Stimulated activated CD8-positive, alpha-beta memory T cell treated with anti-CD3 and anti-CD28 coated beads, Interleukin-4, amount 100 ng/mL, for 1 hour (primary cell): ENCODE measurements at places on chromosomes 6 and 20.
A peak's percentile ranks its signal among the peaks of the same experiment; 100 is the strongest.

GRCh38 chr6:89564752-89565427 lies 73.7 kb downstream of the LYRM2 start:
- no peak for DNase-seq

GRCh38 chr6:159043947-159044346 lies 844 bp downstream of the TAGAP start:
- no peak for DNase-seq

DNA sequence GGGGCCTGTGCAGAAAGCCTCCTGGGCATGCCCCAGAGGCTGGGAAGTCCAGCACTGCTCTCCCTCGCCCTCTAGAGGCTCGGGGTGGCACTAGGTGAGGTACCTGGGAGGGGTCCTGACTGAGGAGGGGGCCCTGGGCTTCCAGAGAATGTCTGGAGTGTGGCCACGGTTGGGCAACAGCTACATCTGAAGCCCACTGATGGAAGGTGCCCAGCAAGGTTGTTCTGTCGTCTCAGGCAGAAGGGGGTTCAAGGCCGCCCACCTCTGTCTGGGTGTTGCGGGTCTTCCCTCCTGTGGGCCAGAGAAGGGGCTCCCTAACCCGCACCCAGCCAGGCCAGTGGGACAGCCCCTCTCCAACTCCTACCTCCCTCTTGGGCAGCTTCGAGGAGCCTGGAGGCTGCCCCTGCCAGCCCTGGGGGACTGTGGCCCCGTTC lies 11.4 kb upstream of the VEGFA start:
- DNase-seq = no peak

DNA sequence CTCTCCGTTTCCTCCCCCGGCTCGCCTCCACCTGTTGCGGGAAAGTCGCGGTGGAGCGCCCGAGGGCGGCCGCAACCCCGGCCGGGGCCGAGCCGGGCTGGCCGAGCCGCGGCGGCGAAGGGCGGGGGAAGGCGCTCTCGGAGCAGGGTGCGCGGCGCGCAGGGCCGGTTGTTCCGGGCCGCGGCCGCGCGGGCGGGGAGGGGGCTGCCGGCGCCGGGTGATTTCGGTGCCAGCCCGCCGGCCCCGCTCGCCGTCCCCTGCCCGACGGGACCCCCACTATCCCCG lies 235 bp downstream of the MAP7 start:
- no peak for DNase-seq

GRCh38 chr20:444862-445426 lies 17.4 kb downstream of the TBC1D20 start:
- no peak for DNase-seq

DNA sequence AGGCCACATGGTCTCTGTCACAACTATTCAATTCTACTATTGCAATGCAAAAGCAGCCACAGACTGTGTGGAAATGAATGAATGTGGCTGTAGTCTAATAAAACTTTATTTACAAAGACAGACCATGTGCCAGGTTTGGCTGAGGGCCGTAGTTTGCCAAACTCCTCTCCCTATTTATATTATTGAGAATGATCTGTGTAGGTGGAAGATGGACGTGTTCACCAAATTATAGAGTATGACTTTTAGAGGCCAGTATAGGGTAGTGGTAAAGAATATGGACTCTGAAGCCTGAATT lies 125.7 kb upstream of the MYLIP start:
- DNase-seq = no peak

- no peak for DNase-seq
Observed at GRCh38 chr6:43146709-43147688, 24.1 kb upstream of the SRF start.

- no peak for DNase-seq
Observed at GRCh38 chr6:11634948-11635347, 97.4 kb downstream of the TMEM170B start.

- DNase-seq = no peak
Observed at GRCh38 chr6:45613656-45614055, 235.9 kb upstream of the SUPT3H start.

- no peak for DNase-seq
Observed at GRCh38 chr6:5215159-5215558, 45.6 kb downstream of the LYRM4 start.

- DNase-seq = no peak
Observed at GRCh38 chr20:23533161-23533560, 35.1 kb downstream of the CST9L start.

DNA sequence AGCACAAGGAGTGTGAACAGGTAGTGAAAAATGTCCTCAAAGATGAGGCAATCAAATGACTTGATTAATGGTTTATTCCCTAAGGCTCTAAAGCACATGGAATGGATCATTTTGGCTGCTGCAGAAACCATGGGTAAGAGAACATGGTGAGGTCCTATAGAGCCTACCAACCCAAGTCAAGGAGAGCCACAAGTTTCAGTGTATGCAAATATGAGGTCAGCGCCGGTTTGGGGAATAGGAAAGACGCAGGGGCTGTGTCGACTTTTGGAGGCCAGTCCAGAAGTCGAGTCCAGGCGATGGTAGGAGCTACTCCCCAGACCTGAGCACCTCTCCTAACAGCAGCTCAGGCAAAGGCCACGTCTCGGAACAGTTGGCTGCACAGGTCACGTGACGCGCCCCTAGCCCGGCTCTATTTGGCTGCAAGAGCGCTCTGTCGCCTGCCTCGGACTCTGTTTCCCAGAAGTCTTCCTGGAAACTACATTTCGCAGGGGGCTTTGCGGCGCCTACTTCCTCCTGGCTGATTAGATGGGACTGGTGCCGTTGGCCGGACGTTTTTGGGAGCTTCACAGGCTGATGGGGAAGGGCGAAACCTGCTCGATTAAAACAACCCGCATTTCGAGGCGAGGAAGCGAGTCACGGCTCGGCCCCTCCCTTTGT lies 74.4 kb upstream of the CHD6 start:
- DNase-seq = peak; percentile 47

GRCh38 chr20:16748308-16748900 lies at the start of gene OTOR:
Gene OTOR, plus strand, starts transcription at chr20:16748358. Its CDS starts 44 bp downstream, at chr20:16748402.
- no peak for DNase-seq

- DNase-seq = no peak
Observed at GRCh38 chr20:34420975-34421374, 57.9 kb downstream of the ITCH start.

DNA sequence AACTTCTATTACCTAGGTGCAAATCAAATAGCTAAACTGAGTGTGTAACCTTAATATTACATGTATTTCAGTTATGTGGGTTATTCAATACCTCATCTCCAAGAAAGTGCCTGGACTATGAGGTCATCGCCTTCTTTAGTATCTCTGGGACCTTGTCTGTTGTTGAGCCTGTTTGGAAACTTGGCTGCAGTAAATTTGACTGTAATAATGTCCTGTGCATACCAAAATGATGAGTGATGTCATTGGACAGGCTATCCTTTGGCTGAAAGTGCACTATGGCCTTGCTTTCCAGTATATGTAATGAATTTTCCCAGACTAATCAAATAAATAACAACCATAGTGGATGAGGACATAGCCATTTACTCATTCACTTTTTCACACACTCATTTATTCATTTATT lies 455.1 kb downstream of the ADGRB3 start:
- no peak for DNase-seq

GRCh38 chr6:44535967-44536366 lies 148.5 kb downstream of the CDC5L start:
- DNase-seq = no peak
